ENCODE measurements at places on chromosomes 11 and 22. TPM values are rescaled to one million over a fixed set of nuclear protein-coding genes. Genes with fewer than 3 reads are reported as not detected.

- DNase-seq = no peak
Measured at GRCh38 chr11:41971592-41971991, 512.1 kb upstream of the LRRC4C start.

- DNase-seq = no peak
Measured at GRCh38 chr11:113730887-113731726, 25.0 kb upstream of the TMPRSS5 start.

DNA sequence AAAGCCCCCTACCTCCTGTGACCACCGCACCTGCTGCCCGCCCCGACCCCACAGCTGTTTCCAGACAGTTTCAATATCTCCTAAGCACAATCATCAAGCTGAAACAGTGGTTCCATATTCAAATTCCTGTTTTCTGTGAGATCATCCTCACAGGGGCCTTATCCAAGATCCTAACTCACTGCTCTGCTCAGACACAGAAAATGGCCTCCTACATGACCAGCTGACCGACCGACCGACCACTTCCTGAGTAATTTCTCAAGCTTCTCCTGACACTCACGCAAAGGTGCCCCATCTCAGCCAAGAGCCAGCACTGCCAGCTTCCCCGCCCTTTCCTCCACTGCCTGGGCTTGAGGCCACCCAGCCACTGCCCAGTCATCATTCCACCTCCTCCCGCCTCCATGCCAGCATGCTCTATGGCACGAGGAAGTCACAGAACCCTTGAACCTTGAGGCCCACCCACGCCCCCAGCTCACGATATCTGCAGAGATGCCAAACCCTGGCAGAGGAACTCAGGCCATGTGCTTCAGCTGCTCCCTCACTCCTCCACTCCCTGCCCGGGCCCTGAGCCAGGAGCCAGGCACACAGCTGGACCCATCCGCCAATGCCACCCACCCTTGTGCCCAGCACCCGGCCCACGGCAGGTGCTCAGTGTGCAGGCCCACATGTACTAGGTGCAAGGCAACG is 14.0 kb downstream of the KIAA0930 start:
- peak; percentile 68 for DNase-seq

- DNase-seq = no peak
Measured at GRCh38 chr22:48548391-48548790, 1279.3 kb downstream of the BRD1 start.

GRCh38 chr11:11265320-11265719 is 87.7 kb downstream of the CSNK2A3 start:
- DNase-seq = no peak

GRCh38 chr22:20159076-20159475 is 8.2 kb upstream of the CCDC188 start:
- peak; percentile 58 for DNase-seq

- no peak for DNase-seq
Measured at GRCh38 chr11:6578134-6578533, 25.3 kb downstream of the RRP8 start.

GRCh38 chr22:35315141-35315854 is 15.6 kb downstream of the TOM1 start:
- no peak for DNase-seq

OR2AT4 gene
- not detected for total RNA-seq

GRCh38 chr11:120338107-120338933 is 2.1 kb downstream of the ARHGEF12 start:
- no peak for DNase-seq

DNA sequence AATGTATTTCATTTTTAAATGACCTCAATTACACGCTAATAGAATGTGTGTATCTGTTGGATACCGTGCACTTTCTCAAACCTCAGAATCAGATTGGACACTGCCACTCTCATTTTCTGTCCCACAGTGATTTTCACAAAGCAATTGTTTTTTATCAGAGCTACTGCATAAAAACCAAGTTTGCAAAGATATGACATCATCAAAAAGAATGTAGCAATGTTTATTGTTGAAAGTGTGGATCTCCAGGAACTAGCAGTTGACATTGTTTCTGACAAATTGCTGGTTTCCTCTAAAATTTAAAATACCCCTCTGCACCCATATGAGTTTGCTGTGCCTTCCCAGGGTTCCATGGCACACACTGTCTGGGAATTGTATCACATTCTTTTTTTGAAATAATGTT is 362.7 kb upstream of the DDI1 start:
- no peak for DNase-seq

DNA sequence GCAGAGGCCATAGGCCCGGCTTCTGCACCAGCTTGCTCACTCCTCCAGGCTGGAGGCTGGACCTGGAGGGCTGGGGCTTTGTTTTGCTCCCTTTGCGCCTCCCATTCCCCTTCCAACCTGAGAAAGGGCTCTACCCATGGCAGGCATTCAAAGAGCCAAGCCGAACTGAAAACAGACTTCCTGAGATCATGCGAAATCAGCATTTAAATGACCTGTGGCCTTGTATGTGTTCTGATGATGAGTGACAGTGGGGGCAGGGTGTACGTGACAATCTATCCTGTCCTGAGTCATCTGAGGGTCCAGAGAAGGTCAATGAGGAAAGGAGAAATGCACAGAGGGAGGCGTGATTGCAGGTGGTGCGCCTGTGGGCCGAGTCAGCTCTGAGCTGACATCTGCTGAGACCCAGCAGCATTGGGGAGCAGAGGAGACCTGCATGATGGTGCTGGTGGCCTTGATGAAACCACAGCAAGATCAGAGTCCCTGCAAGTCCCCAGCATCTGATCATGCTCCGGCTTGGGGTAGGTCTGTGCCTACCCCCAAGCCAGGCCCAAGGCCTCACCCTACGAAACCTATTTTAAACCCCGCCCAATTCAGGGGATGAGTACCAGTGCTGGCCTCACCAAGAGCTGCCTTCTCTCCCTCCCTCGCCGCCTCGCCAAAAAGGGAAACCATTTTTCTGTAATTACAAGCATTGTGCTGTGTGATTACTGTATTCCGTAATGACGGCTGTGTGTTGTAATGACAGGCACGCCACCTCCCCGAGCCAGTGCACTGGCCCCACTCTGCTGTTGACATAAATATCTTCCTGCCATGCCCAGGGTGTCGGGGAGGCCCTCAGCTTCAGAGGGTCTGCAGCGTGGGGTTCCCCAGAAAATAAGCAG is 95.2 kb upstream of the ANO1 start:
- DNase-seq = no peak

GRCh38 chr11:32008880-32009551 is 81.9 kb upstream of the RCN1 start:
- DNase-seq = no peak

DNA sequence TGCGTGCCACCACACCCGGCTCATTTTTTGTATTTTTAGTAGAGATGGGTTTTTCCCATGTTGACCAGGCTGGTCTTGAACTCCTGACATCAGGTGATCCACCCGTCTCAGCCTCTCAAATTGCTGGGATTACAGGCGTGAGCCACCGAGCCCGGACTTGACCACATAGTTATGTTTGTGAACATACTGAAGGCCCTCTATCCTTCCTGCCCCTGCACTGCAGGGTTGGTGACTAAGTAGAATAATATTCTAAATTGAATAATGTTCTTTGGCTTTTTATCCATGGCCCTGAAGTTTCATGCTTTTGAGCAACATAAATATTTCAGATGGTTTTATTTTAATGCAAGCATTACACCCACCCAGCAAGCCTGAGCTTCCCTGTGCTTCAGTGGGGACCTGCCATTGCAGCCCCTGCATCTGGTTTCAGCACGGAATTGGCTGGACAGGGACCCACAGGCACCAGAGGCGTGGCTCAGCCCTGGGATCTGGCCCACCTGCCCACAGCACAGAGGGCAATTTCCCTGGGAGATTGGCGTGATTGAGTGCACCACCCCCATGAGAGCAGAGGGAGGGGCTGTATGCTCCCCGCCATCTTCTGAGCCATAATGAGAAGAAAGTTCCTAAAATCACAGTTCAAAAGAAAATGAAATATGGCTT is 460.5 kb downstream of the BRD1 start:
- no peak for DNase-seq

GRCh38 chr22:48493733-48494132 is 1333.9 kb downstream of the BRD1 start:
- DNase-seq = peak; percentile 14

GRCh38 chr11:82858556-82859091 is 41.6 kb downstream of the PRCP start:
- no peak for DNase-seq

- no peak for DNase-seq
Measured at GRCh38 chr11:30741039-30741550, 154.9 kb upstream of the MPPED2 start.

GRCh38 chr11:65503368-65503948 is 4.6 kb downstream of the MALAT1 start:
- no peak for DNase-seq

Measured in upper lobe of left lung (tissue), 6 donors.